ENCODE measurements at places on chromosomes 11 and 22.

DNA sequence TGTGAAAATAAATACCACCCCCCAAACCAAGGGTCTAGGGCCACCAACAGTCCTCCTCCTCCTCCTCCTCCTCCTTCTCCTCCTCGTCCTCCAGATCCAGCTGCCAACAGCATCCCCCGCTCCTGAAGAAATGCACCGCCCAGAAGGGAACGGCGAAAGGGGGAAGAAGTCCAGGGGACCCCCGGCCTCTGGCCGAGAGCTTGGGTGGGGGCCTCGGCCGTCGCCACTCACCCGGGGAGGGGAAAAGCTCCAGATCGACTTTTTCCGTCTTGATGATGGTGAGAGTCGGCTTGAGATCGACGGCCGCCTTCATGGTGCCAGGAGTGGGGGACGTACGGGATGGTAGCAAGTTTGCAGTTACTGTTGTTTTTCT is 65.7 kb downstream of the ETS1 start:
- no peak for DNase-seq

DNA sequence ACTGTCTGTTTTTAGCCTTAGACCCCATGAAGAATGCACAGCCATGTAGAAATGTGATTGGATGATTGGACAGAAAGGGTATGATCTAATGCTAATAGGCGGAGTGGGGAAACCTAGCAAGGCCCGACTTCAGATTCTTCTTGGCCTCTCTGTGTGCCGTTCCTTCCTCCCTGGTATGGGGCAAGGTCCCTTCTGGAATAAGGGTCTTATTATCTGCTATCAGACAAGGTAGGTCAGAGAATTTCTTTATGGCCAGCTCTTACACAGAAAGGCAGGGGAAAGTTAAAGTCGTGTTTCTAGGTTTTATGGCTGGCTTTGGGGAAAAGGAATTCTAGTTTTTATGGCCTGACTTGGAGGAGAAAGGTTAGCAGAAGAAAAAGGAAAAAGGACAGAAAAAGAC is 30.6 kb downstream of the DBX1 start:
- DNase-seq: no peak

- no peak for DNase-seq
These were observed 97.9 kb downstream of the CWF19L2 start for GRCh38 chr11:107359701-107360100.

- DNase-seq: no peak
These were observed at the start of gene ACCSL for GRCh38 chr11:44047931-44048431. Gene ACCSL (plus strand): TSS chr11:44047981. CDS start chr11:44048037, 56 bp downstream.

- no peak for DNase-seq
These were observed 59.3 kb downstream of the STIM1 start for GRCh38 chr11:3914805-3915204.

- no peak for DNase-seq
These were observed 208.6 kb downstream of the CWF19L2 start for GRCh38 chr11:107249054-107249453.

DNA sequence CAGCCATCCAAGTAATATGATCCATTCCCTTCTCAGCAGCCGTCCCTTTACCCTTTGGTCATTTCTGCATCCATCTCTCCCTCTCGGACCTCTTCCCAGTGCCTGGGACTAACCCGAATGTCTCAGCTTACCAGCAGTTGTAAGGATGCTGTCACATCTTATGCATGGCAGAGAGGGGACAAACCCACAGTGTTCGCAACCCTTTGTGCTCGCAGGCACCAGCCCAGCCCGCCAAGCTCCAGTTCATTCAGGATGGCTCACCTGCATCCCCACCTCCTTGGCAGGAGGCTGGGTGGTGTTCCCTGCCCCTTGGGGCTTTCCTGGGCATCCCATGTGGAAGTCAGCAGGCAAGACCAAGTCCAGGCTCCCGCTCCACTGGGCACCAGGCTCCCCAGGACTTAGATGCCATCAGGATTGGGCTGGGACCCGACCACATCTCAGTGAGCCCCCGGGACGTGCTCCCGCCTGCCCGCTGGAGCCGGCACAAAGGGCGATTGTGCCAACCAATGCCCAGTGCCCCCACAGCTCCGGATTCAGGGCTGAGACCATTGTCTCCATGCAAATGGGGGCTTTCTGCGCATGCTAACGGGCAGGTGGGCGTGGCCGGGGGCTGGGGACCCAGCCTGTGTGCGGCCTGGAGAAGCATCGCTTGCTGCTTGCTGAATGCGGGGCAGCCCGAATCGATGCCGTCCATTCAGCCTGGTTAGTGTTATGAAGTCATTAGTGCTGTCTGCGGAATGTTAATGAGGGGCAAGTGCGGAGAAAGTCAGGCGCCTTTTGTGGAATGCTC is 108.6 kb downstream of the KCNQ1OT1 start:
- DNase-seq: no peak

DNA sequence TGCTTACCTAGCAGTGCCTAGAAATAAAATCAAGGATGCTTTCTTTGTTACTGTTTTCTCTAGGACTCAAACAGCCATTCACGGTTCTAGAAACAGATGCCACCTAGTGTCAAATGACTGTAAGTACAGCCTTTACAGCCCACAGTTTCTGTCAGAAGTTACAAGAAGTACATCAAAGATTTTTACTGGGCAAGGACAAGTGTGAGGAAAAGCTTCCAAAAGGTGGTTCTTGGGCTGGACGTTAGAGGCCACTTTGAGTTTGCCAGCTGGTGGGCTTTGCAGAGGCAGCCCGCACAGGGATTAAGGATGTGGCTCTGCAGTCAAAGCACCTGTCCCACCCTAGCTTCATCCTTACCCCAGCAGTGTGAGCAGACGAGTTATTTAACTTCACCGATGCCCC is 6.9 kb downstream of the KMT5B start:
- peak; percentile 85 for DNase-seq

- DNase-seq: no peak
These were observed 3.9 kb downstream of the CDPF1 start for GRCh38 chr22:46246178-46246577.

DNA sequence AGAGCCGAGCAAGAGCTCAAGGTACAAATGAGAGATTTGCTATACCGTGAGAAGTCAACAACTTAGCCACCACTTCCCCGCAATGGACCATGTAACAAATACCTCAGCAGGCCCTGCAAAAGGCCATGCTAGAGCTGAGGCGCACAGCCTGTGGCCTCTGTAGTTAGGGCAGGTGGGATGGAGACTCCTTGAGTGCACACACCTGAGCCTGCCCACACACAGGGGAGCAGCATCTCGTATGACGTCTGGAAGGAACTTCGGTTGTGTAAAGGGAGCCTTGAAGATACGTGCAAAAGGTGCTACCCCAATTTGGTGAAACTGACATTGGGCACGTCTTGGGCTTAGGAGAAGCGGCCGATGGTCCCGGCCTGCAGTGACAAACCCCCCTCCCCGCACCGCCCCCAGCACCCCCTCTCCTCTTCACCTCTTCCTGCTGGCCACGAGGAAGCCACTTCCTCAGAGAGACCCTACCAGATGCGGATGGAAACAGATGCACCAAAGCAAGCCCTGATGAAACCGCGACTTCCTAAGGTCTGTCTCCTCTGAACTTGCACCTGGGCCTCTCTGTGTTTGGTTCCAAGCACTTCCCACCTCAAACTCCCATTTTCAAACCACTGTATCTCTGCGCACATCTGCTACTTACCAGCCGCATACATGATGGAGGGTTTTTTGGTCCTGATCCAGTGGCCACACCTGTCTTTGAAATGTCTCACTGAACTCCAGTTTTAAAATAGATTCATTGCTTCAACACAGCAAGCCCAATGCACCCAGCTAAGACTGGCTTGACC is 10.6 kb downstream of the CDPF1 start:
- DNase-seq: peak; percentile 63

GRCh38 chr22:44933666-44934453 is 75.9 kb downstream of the PHF21B start:
- no peak for DNase-seq

DNA sequence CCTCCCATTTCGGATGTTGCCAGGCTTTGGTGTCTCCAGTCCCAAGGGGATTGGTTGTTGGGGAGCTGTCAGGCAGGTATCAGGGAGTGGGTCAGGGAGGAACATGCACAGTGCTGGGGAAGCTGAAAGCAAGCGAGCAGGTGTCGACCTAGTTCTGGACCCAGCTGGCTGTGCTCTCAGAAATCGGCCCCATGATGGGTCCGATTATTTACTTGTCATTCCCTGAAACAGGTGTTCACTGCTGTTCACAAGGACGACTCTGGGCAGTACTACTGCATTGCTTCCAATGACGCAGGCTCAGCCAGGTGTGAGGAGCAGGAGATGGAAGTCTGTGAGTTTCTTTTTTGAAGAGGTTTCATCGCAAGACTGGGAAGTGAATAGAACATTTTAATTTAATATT is 76.8 kb downstream of the JAM3 start:
- DNase-seq: no peak

DNA sequence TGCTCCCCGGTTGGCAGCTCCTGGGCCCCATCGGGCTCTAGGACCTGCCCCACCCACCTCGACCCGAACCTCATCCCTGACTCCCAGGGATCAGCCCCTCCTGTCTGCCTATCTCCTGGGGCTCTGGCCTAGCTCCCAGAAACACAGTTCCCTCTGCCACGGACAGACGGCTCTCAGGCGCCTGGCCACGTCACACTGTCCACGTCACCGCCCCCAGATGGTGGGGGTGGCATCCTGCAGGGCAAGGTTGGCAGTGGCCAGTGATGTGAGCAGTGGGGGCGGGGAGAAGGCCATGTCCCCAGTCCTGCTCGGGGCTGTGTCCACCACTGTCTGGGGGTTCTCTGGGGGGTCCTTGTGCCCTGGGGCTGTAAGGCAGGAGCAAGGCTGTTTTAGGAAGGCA is 29.2 kb downstream of the SYT7 start:
- no peak for DNase-seq

GRCh38 chr11:19713196-19714021 is 772 bp downstream of the NAV2 start:
- no peak for DNase-seq

DNA sequence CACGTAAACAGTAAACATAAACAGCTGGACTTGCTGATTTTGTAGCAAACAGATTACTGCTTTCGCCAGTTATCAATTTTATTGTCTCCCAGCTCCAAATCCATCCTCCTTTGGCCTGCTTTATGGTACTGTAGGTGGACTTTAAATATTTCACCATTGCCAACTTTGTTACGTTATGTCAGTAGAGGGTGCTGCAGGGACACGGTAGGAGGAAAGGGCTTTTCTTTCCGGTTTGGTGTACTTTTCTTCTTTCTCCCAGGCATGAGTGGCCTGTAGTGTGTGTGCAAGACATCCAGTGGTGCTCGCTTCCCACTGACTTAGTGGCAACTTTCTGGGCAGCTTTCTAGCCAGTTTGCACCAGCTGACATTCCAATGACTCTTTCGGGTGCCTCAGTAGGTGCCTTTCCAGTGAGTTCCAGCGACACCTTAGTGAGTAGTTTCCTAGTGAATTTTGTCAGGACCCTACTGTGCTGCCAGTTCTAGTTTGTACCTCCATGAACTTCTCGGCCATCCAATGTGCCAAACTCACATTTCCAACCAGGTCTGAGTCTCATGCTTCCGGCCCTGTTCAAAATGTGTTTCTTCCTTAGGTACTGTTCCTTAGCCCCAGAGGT is 267.6 kb upstream of the TENM4 start:
- DNase-seq: no peak

DNA sequence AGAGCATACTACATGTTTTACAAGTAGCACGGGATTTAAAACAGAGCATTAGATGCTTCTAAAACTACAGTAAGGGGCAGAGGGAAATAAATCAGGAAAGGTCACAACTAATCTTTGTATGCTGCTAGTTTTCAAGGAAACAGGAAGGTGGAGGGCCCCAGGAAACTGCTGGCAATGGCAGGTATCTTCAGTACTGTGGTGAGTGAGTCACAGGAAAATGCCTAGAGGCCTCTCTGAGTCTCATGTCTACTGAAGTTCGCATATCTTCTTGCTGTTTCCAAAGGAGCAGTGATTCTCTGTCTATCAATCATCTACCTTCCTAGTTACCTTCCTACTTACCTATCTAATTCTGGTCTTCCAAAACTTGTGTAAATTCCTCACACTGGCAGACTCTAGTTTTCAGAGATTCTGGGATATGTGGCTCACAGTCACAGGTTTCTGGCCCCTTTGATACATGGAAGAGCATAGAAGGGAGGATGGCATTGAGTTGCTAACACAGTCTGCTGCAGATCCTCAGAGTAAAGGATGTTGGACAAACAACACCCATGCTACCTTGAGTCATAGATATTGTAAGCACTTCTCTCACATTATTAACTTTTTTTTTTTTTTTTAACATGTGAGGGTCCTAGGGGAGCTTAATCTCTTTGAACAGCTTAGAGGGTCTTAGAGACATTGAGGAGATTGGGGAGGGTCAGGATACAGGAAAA is 58.8 kb upstream of the SYN3 start:
- no peak for DNase-seq

Data from thymus (tissue), 14 donors.